GM23338 (cell line): ENCODE measurements at places on chromosomes 2 and 18. TPM values are rescaled to one million over a fixed set of nuclear protein-coding genes. Genes with fewer than 3 reads are reported as not detected.

IL1A gene
- total RNA-seq = 0.19 and 0.73 TPM in 2 replicates

XDH gene
- 0.58 and 0.87 TPM in 2 replicates for total RNA-seq

SLC9A4 gene
- total RNA-seq = not detected in 2 replicates

DNA sequence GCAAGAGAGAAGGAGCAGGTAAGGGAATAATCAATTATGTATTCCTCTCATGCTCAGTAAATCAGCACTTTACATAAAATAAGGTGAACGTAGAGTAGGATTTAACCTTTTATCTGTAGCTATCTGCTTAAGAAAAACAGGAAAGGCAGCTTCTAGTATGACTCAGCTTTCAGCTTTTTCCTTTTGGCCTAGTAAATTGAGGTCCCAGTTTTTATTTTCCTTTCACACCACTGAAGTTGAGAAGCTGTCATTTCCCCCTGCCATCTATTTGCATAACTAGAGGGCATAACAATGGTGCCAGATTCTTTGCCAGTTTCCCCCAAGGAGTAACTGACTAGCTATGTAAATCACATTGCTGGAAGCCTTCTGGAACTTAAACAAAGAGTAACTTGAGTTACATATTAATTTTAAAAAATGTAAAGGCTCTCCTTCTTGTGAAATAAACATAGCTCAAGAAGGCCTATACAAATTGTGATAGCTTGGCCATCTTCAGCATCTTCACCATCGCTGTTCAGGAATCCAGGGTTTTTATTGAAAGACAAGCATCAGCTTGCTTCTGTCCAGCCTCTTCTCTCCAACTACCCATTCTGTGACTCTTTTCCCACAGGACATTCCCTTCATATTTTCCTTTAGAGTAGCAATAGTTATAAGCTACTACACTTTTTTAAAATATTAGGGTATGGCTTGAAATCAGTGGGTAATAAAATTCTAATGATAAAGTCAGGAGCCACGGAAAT, 97.0 kb downstream of the KYNU start:
- H3K27ac ChIP-seq = peak overlapping the region; percentile 94
- peaks cover 26% of the 10 kb centered on the region for H3K4me1 ChIP-seq
- H3K36me3 ChIP-seq = no peaks in the 10 kb centered on the region
- no peak overlapping the region for H3K4me3 ChIP-seq
- no peaks in the 10 kb centered on the region for H3K27me3 ChIP-seq

DNA sequence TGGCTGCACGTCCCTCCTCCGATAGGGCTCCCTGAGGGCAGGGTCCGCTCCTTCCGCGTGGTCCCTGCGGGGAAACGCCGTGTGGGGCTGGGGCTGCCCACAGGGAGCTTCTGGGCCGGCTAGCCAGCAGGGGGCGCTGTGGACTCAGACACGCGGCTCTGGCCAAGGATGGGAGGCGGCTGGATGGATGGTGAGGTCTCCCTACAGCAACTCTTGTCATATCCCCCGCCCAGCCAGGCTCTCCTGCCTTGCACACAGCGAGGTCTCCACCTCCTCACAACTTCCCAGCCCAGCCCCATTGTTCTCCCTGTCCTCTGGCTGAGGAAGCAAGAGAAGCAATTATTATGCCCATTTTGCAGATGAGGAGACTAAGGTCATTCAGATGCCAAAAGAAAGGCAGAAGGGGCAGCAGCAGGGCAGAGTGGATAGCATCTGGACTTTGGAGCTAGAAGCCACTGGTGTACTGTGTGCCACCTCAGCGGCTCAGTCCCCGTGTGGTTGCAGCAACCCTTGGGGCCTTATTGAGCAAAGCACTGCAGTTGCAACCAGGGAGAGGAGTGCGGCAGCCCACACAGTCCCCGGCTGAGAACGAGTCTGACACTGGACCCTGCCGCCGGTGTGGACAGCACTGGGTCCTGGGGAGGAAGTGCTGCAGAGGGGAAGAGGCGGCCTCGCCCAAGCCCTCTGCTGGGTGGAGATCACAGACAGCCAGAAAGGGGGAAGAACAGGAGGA, 99.0 kb downstream of the ZFP36L2 start:
- H3K36me3 ChIP-seq = no peaks in the 10 kb centered on the region
- no peaks in the 10 kb centered on the region for H3K27me3 ChIP-seq
- no peak overlapping the region for H3K27ac ChIP-seq
- no peak overlapping the region for H3K4me3 ChIP-seq
- H3K4me1 ChIP-seq = no peaks in the 10 kb centered on the region

CXCR4 gene
- 1.3 and 2.1 TPM in 2 replicates for total RNA-seq

SFT2D3 gene
- 13.4 and 13.7 TPM in 2 replicates for total RNA-seq

DNA sequence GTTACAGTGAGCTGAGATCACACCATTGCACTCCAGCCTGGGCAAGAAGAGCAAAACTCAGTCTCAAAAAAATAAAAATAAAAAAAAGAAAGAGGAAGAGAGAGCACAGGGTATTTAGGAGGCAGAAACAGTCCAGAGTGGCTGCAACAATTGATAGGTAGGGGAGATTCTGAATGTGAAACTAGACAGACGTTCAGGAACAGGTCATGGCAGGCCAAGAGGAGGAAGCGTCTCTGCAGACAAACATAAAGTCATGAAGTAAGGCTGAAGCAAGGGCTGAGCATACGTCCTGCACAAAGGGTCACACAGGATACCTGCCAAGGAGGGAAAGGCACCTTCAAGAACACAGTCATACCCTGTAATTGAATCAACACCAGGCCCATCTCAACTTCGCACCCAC, 64.1 kb upstream of the ZNF532 start:
- H3K27me3 ChIP-seq = no peaks in the 10 kb centered on the region
- no peak for DNase-seq
- peaks cover 16% of the 10 kb centered on the region for H3K4me1 ChIP-seq
- H3K4me3 ChIP-seq = no peak overlapping the region
- H3K27ac ChIP-seq = no peak overlapping the region
- no peaks in the 10 kb centered on the region for H3K36me3 ChIP-seq

- no peaks in the 10 kb centered on the region for H3K36me3 ChIP-seq
- no peak overlapping the region for H3K27ac ChIP-seq
- no peak for DNase-seq
- no peak overlapping the region for H3K4me3 ChIP-seq
These were observed 14.5 kb upstream of the PLA2R1 start for GRCh38 chr2:160076914-160077313.

DNA sequence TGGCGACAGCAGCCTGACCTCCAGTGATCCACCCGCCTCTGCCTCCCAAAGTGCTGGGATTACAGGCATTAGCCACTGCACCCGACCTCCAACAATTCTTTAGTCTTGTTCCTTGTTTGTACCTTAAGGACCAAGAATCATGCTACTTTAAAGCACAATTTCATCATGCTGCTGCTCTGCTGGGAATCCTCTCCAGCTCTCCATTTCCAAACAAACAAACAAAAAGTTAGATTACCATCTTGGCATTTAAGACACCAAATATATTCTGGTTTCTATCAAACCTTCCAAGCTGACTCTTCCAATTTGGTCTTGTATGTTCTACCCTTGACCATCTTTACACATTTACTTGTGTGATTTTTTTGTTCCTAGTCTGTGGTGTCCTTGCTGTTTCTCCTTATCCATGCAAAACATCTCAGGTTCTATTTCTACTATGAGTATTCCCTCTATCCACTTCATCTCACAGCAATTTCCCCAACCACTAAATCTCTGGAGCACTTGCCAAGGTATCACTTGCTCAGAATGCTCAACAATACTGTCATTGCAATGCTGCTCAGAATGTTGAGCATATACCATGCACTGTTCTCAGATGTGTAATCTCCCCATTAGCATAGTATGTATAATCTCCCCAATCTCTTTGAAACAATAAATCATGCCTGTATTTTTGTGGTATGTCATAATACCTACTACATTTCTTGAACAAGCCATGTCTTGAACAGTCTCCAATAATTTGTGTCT, 73.2 kb upstream of the GALNT5 start:
- H3K27ac ChIP-seq = no peak overlapping the region
- H3K36me3 ChIP-seq = no peaks in the 10 kb centered on the region
- DNase-seq = no peak

- no peaks in the 10 kb centered on the region for H3K36me3 ChIP-seq
- no peak for DNase-seq
- no peak overlapping the region for H3K4me3 ChIP-seq
- H3K4me1 ChIP-seq = peaks cover 61% of the 10 kb centered on the region
These were observed 14.9 kb downstream of the ITGA6 start for GRCh38 chr2:172442072-172442895.

FAP gene
- not detected in 2 replicates for total RNA-seq

DNA sequence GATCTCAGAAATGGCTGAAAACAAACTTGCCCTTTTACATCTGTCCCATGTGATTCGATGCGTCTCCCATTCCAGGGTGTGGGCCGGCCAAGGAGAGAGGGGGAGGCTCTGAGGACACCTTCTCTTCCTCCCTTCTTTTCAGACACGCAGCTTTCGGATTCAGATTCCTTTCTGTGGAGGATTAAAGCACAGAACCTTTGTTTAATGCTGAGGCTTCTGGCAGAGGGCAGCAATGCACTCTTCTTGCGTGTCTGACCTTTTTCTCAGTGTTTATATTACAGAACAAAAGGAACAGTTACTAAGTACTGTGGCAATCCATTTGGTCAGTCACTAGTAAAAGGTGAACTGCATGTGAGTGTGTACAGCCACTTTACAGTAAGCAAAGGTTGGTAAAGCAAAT, 268.9 kb upstream of the CCDC68 start:
- DNase-seq = peak; percentile 47
- peak overlapping the region; percentile 11; the same call in 1 of the 2 replicates for H3K27ac ChIP-seq
- H3K36me3 ChIP-seq = peaks cover 15% of the 10 kb centered on the region; the same call in 1 of the 2 replicates
- H3K4me1 ChIP-seq = peaks cover 8% of the 10 kb centered on the region
- H3K27me3 ChIP-seq = no peaks in the 10 kb centered on the region
- H3K4me3 ChIP-seq = no peak overlapping the region

LRRTM1 gene
- total RNA-seq = 0.27 and 1.3 TPM in 2 replicates

STPG4 gene
- total RNA-seq = 0.28 TPM in 1 of 2 replicates, not detected in the other

TTC31 gene
- total RNA-seq = 29.2 and 29.6 TPM in 2 replicates

DNA sequence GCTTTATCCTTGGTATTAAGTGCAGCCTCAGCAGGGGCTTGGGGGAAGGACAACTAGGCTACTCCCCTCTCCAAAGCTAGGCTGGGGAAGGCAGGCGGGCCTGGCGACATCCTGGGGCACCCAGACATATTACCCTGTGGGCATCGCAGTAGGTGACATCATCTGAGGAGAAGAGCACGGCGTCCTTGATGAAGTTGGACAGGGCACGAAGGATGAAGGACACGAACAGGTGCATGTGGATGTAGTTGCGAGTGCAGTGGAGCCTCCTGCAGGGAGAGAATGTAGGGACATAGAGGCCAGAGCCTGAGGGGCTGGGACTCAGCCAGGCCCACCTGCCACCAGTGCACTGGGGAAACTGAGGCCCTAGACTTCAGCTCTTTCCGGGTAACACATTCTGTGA, 32.3 kb downstream of the TMEM37 start:
- DNase-seq = no peak
- no peaks in the 10 kb centered on the region for H3K27me3 ChIP-seq
- no peaks in the 10 kb centered on the region for H3K4me1 ChIP-seq
- no peak overlapping the region for H3K27ac ChIP-seq
- H3K4me3 ChIP-seq = no peak overlapping the region

EMX1 gene
- 7.9 and 12.6 TPM in 2 replicates for total RNA-seq

- H3K27ac ChIP-seq = no peak overlapping the region
- no peaks in the 10 kb centered on the region for H3K4me1 ChIP-seq
- H3K4me3 ChIP-seq = no peak overlapping the region
- H3K36me3 ChIP-seq = no peaks in the 10 kb centered on the region
These were observed 83.5 kb upstream of the GPR45 start for GRCh38 chr2:105158002-105158401.

FAM98A gene
- 68.6 and 78.8 TPM in 2 replicates for total RNA-seq

HOXD13 gene
- total RNA-seq = 0.47 TPM in 1 of 2 replicates, not detected in the other

DNA sequence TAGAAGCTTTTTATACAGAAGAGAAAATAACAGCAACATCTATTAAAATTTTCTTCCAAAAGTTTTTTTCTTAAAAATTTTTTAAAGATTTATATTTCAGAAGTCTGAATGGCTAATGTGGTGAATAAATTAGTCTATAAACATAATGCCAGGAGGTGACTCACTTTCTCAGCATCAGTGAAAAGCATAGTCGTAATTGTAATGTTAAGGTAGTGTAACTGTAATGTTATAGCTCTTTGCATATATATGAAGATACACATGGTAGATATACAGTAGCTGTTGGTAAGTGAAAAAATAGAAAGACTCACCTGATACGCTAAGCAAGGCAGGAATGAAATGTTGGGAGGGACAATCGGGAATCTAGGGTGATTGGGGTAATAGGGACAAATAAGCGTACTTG, 5.5 kb downstream of the TIMM21 start:
- H3K36me3 ChIP-seq = peaks cover 27% of the 10 kb centered on the region
- peaks cover 12% of the 10 kb centered on the region for H3K4me1 ChIP-seq
- DNase-seq = no peak
- no peak overlapping the region for H3K4me3 ChIP-seq
- H3K27me3 ChIP-seq = no peaks in the 10 kb centered on the region

DNA sequence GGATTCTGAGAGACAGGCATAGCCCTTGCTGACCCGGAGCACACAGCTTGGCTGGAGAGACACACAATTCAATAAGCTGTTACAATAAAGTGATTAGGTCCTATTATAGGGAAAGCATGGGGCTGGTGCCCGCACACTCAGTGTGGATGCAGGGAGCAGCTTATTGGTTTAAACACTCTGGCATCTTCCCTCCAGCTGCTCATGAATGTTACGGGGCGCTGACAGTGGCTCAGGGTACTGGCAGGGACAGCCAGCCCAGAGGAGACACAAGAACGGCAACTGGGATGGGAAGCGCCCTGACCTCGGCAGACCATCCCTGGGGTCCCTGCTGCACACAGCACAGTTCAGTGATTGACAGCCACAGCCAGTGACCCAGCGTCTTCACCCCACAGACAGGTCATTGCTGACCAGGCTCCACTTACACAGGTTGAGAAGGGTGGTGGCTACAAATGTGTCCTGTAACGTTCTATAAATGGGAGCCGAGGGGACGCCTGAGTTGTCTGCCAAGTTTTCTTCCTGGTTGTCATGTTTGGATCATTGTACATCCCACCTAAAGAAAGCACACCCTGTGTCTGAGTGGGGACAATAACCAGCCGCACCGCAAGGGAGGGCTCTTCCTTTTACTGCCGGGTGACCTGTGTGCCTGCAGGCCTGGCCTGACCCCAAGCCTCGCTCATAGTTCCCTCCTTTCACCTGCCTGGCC, 60.3 kb downstream of the SH3BP4 start:
- H3K4me1 ChIP-seq = peaks cover 35% of the 10 kb centered on the region
- DNase-seq = no peak
- H3K27ac ChIP-seq = no peak overlapping the region
- H3K36me3 ChIP-seq = no peaks in the 10 kb centered on the region

DNA sequence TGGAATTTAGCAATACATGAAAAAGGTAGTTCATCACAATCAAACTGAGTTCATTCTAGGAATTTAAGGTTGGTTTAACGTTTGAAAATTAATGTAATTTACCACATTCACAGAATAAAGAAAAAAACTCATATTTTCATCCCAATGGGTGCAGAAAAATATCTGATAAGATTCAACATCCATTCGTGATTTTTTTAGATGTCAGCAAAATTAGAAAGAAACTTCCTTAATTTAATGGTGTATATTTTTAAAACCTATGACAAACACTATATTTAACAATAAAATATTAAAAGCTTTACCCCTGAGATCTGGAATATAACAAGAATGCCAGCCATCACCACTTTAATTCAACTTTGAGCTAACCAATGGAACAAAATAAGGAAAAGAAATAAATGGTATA, 208.7 kb upstream of the CHAC2 start:
- no peak overlapping the region for H3K27ac ChIP-seq
- H3K27me3 ChIP-seq = no peaks in the 10 kb centered on the region
- no peaks in the 10 kb centered on the region for H3K4me1 ChIP-seq
- no peaks in the 10 kb centered on the region for H3K36me3 ChIP-seq
- no peak for DNase-seq
- no peak overlapping the region for H3K4me3 ChIP-seq
